ENCODE measurements at places on chromosomes 3 and 15.
A peak's percentile ranks its signal among the peaks of the same experiment; 100 is the strongest.

DNA sequence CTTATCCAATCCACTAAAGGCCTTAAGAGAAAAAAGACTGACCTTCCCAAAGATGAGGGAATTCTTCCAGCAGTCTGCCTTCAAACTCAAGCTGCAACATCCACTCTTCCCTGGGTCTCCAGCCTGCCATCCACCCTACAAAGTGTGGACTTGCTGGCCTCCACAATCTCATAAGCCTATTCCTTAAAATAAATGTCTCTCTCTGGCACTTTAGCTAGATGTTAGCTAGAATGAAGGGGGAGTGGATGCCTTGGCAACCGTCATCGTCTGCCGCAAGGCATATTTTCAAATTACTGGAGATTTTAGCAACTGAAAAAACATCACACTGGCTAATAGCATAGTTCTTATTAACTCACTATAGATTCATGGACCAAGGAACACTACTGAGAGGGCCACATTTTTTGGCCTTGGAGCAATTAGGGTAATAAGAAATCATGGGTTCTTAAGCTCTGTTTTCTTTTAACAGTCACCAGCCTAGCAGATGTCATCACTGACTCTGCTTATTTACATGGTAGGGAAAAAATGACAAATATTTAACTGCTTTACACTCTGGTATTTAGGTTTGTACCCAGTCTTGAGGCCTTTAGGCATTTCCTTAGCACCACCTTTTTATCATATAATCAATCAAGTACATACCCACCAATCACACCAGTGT is 245.3 kb downstream of the MYRIP start:
- DNase-seq: no peak

- DNase-seq: no peak
Observed at GRCh38 chr3:144569651-144570050, 598.0 kb downstream of the DIPK2A start.

DNA sequence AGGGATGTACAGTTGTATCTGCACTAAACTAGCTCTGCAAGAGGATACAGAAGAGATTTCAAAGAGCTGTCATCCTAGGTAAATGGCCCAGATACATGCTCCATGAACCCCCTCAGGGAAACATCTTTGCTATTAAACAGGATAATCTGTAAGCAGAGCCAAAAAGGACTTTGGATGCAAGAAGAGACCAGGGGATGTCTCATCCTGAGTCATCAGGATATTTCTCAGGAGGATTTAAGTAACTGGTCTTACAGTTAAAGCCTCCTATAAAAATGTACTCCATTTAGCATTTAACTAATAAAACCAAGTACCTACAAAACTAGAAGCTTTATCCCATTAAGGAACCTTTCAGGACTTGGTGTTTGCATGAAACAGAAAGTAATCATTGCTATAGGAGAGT is 48.2 kb upstream of the PHLDB2 start:
- peak; percentile 98 for DNase-seq

- DNase-seq: peak; percentile 36
Observed at GRCh38 chr3:157327018-157327417, 109.6 kb upstream of the PTX3 start.

- DNase-seq: no peak
Observed at GRCh38 chr3:50157827-50158529, 2.9 kb downstream of the SEMA3F start.

DNA sequence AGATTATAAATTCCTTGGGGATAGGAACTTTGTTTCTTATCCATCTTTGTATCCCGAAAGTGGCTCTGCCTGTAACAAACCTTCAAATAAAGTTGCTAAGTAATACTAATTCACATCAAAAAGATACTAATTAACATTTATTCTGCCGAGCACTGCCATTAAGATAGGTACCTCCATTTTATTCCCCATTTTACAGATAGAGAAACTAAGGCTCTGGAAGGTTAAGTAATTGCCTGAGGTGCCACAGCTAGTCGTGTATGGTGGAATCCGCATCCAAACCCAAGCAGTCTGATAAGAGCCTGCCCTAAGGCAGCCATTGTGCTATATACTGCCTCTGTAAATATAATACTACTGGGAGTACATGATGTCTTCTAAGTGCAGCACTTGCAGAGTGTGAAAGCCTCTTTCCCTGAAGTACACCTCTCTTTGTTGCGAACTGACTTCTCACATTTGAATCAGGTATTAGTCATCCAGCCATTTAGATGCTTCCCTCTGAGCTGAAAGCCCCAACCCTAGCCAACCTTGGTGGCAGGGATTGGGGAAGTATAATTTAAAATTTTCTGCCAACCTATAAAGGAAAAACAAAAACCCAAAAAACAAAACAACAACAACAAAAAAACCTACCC is 78.5 kb upstream of the CHD2 start:
- peak; percentile 70 for DNase-seq

DNA sequence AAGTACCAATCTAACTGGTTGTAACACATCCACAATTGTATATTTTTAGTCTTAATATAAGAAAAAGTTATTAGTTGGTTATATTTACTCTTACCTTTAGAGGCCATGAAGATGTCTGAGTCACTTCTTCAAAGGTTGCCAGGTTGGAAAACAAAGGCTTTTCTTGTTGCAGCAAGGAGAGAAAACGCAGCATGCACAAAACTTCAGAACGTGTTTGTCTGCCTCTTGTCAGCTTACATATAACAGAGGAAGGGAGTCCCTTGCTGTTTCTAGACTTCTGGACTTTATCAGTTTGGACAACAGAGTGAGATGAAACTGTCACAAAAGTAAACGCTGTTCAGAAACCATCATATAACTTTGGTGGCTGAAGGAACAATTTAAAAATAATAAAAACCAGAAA is at the start of gene PLSCR5:
Gene PLSCR5 (minus strand): TSS at position 241 of the 400 bp plus-strand sequence. CDS start 134 bp downstream, at position 107.
- DNase-seq: peak; percentile 85

Data from PC-3 (cell line).